ENCODE measurements at places on chromosomes 6 and 20.

DNA sequence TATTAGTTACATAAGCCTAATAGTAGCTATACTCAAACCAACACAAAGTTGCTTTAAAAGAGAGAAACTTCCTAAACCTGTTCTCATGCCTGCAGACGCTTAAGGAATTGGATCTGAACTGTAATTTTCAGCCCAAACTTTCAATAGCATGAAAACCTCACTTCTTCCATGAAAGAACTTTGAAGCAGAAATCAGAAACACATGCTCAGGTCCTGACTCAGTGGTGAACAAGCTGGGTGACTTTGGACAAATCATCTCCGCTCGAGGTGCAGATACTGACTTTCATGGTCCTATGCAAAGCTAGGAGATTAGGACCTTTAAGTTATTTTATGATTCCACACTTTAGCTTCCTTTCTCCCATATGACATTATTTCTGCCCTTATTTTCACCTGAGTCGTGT lies 36.5 kb downstream of the NOX3 start:
- DNase-seq: no peak

GRCh38 chr6:168100011-168100802 lies 21.2 kb upstream of the FRMD1 start:
- DNase-seq: no peak

DNA sequence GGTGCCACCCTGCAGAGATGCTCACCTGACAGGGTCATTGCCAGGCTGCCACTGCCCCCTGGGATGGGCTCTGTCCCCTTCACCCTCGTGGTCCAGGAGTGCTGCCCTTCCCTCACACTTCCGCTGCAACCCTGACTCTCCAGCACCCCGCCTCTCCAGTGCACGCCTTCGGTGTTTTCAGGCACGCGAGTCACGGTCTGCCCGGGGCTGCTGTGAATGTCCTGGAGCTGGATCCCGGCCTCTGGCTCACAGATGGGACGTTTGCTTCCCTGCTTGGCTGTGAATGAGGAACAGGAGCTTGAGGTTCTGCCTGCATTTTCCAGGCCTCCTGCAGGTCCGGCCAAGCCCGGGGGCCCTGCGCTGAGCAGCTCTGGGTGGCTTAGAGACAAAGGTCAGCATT lies 343.4 kb downstream of the SMOC2 start:
- DNase-seq: no peak

DNA sequence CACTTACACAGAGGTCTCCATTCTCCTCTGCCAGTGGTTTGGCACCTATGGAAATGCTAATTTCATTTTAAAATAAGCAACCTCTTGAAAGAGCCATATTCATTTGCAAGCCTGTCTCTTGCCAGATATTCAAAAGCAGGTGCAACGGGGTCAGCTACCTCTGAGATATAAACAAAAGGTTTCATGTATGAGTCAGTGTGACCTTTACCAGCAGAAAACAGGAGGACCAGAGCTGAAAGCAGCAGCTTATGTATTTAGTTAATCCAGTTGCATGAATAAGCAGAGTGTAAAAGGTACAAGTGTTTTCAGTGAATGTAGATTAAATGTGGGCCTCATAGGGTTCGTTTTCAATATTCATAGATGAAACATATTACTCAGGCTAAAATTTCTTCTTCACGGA lies 56.0 kb downstream of the TENT5A start:
- no peak for DNase-seq

- no peak for DNase-seq
These were observed 25.5 kb upstream of the NXT1 start for GRCh38 chr20:23325107-23325506.

DNA sequence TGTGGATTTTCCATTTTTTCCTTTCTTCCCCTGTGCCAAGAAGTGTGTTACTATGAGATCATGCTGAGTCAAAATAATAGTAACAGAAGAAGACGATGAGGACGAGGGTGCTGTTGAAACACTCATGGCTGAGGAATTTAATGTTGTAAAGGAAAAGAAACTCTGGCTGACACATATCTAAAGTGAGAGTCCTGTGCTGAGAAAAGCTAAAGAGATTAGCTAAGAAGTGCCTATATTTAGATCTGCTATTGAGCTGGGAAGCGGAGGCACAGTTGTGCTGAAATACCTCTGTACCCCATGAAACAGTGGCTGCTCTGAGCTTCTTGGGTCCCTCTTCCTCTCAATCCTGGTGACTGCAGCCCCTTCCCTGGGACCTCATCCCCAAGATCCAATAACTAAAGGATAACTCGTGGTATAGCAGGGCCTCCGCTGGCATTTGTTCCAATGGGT lies 1.1 kb upstream of the SYTL3 start:
- DNase-seq: no peak

- DNase-seq: no peak
These were observed 40.6 kb downstream of the DTNBP1 start for GRCh38 chr6:15622045-15622740.

DNA sequence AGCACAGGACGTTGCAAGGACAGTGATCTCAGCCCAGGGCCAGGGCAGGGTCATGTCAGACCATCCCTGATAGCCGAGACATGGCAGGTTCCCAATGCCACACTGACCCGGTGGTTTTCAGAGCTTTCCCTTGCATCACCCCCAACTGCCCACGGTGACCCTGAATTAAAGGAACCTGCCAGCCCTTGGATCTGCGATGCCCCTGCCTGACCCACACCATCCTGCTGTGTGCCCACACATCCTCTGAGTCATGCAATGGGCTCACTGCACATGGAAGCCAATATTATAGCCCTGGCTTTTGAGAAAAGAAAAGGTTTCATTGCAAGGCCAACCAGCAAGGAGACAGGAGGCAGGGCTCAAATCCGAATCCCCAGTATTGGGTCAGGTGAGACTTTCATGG lies 132.6 kb upstream of the CST7 start:
- no peak for DNase-seq

- no peak for DNase-seq
These were observed 27.9 kb upstream of the SLC2A12 start for GRCh38 chr6:134080171-134080795.

DNA sequence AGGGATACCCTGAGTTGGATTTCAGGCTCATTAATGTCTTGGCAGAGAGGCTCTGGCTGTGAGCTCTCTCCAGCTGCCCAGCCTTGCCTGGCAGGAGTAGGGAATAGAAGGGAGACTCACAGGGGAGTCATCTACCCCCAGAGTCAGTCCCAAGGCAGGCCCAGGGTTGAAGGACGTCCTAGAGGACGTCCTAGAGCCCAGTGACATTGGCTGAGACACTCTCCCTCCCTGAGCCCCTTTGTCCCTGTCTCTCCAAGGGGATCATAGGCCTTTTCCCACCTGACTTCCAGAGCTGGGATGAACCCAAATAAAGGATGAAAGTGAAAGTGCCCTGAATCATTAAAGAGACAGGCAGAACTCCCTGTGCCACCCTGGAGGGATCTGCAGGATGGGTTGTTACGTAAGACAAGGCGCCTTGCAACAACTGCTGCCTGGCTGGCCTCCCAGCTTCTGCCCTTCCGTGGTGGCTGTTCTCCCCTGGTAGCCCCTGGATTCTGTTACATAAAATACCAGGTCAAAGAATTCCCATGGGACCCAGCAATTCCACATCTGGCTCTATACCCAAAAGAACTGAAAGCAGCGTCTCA lies 53.6 kb upstream of the SIRPA start:
- DNase-seq: no peak

- no peak for DNase-seq
These were observed 124.3 kb upstream of the TMEM170B start for GRCh38 chr6:11413117-11413687.

DNA sequence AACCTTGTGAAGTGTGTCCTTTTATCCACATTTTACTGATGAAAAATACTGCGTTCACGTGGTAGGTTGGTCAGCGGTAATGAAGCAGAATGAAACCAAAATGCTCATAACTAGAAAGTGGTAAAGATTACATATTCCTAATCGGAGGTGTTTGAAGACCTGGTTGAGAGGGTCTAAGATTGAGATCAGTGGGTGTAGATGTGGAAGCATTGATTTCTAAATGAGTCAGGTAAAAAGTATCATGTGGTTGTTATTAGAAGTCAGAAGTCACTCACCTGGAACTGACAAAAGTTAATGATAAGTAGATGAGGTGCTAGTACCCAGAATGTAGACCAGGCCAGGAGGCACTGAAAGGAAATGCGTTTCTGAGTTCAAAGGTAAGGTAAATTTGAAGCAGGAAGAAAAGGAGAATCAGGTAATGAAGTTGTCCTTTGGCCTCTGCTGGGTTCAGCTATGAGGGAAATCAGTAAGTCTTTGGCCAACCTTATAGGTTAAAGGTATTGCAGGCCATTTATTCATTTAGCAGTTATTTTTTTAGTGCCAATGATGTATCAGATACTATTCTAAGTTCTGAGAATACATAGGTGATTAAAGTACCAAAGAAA lies 31.2 kb downstream of the FAM83B start:
- no peak for DNase-seq

- no peak for DNase-seq
These were observed 269.0 kb downstream of the UST start for GRCh38 chr6:149015535-149016525.

DNA sequence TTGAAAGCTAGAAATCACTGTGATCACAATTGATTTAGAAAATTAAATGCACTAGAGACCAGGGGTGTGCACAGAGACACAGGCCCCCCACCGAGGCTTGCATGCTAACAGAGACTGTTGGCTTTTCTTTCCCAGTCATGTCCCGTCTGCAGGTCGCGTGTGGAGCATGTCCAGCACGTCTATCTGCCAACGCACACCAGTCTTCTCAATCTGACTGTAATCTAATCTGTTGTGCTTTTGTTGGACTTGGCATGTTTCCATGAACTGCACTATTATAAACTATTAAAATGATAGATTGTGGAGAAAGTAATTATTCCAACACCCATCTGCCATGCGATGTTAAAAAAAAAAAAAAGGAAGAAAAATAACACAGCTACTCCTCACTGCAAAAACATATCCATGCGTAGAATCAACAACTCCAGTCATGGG lies 17.7 kb downstream of the MYLIP start:
- peak; percentile 92 for DNase-seq

GRCh38 chr6:11604215-11604614 lies 66.7 kb downstream of the TMEM170B start:
- DNase-seq: no peak

DNA sequence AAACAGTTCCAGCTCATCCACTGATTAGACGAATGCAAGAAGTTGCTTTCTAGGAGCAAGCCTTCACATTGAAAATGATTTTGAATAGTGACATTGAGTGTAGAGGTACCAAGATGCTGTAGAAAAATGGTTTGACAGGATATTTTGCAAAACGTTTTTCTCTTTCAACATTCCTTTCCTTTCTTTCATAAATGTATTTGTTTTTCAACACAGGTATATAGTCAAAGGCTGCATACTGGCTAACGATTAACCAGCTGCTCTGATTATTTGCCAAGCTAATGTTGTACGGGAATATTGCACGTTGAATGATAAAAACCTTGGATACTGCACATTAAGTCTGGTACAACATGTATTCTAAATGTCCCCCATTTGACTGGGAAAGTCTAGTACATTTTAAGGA lies 78.8 kb upstream of the TENT5A start:
- no peak for DNase-seq

DNA sequence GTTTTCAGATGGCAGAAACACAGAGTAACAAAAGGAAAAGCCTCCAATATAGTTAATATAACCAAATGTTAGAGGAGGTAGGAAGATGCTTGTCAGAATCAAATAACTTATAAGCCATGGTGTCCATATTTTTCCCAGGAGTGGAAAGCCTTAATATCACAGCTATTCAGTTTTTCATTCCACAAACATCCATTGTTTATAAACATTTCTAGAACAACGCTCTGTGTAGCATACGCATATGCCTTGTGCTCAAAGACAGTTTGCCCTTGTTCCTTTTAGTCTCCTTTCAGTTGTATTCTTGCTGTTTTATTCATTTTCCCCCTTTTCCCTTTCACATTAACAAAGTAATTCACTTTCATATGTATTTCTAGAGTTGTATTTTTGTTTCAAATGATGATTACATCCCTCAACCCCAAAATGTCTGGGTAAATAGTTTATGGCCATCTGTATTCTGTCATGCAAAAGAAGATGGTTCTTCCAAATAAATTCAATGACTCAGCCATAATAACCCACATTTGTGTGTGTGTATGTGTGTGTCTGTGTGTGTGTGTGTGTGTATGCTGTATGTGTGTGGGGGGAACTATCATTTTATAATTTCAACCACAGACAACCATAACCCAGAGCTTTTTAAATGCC lies 455.7 kb upstream of the SOX4 start:
- no peak for DNase-seq

- no peak for DNase-seq
These were observed 381.0 kb upstream of the ARID1B start for GRCh38 chr6:156396068-156396771.

- no peak for DNase-seq
These were observed 62.0 kb downstream of the OR2J2 start for GRCh38 chr6:29232725-29233124.

DNA sequence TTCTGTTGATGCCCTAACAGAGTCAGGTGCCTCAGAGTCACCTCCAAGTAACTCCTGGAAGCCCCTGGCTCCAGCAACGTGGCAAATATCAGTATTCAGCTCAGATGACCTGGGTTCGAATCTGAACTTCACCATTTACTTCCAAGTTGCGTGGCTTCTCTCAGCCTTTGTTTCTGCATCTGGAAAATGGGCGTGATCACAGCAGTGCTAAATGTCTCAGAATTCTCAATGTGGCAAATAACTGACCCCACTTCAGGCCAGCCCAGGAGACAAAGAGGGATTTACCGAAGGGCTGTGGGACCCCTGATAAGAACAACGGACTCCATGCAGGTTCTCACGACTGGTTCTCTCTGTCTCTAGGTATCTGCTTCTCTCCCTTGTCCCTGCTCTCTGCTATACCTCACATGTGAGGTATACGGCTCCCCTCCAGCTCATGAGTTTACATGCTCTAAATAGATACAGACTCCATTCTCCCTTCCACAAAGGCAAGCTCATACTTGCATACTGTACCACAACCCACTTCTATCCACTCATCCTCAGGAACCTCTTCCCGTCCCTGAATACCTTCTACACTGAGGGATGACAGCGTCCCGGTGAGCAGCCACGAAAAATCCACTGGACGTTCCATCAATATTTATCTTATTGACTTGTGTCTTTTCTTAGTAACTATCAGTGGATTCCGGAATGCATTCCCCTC lies 84.1 kb downstream of the SNX5 start:
- DNase-seq: no peak

Measured in NCI-H2081 treated with DMSO at 0.1 percent for 48 hours (cell line).